CD4-positive, alpha-beta T cell treated with Interleukin-21 for 1 hour (primary cell): ENCODE measurements at places on chromosomes 7 and 10.

- peak; percentile 27 for DNase-seq
Observed at GRCh38 chr10:69914398-69915214, 112.9 kb downstream of the COL13A1 start.

GRCh38 chr7:131219312-131220041 is 108.2 kb upstream of the MKLN1 start:
- no peak for DNase-seq

- no peak for DNase-seq
Observed at GRCh38 chr7:28178599-28178998, 2.0 kb downstream of the JAZF1 start.

GRCh38 chr10:122236690-122237306 is 34.3 kb upstream of the BTBD16 start:
- no peak for DNase-seq

- no peak for DNase-seq
Observed at GRCh38 chr10:89209718-89210117, 2.6 kb upstream of the CH25H start.

- DNase-seq: no peak
Observed at GRCh38 chr10:85558533-85558932, 808.1 kb downstream of the GRID1 start.

GRCh38 chr10:111018021-111018420 is 58.8 kb upstream of the ADRA2A start:
- no peak for DNase-seq

DNA sequence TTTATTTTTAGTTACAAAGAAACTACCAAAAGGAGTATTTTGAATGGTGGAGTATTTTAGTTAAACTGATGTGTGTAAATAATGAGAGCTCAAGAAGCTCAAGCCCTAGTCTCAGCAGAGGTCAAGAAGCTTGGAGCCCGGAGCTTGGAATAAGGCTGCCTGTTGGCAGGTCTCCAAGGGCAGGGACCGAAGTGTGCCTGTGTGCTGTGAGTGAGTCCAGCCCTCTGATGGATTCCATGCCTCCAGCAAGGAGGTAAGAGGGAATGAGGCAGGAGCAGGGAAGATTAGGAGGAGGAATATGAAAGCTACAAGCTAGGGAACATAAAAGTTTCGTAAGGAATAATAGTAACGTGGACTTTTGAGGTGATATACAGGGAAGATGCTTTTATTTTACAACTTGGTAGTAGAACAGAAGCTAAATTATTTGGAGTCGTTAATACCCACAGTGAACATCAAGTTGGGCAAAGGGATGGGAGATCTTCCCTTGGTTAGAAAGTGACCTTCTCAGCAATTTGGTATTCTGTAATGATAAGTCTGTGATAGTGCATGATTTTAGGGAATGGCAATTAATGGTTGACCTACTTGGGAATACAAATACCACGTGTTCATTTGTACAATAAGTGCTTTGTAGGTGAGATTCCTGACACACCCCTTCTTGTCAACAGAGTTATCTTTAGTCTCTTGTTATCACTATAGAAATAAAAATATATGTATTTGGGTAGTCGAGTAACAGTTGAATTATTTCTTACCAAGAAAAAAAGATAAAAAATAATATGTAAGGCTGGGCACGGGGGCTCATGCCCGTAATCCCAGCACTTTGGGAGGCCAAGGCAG is 4.6 kb downstream of the SEC23IP start:
- DNase-seq: no peak

DNA sequence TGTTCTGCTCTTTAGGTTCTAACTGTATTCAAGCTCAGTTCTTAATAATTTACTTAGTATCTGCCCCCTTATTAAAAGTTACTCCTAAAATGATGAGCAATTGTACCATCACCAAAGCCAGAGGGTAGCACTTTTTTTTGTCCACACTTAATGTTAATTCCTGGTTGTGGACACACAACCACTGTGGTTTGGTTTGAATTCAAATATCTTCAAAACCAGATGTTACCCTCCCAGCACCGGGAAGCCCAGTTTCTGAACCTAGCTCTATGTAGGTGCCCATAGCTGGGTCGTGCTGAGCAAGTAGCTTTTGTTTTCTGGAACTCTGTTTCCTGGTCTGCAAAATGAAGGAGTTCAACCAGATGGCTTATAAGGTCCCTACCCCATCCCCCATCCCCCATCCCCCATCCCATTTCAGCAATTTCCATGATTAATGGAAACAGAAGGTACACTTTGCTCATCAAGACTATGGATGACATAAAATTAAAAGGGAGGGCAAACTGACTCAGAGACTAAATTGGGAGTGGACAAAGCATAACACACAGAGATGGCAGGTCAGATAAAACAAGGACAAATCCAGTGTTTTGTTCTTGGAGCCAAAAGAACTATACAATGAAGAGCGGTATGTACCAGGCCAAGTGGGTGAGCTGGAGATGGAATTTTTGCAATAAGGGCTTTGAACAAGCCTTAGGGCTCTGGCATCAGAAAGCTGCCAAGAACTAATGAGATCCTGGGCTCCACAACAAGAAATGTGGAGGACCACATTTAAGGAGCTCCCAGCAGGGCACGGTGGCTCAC is 56.7 kb downstream of the DLG5 start:
- DNase-seq: no peak
